NCI-H1048 (cell line): ENCODE measurements at places on chromosomes 6 and 20.

- no peak for DNase-seq
These were observed at the start of gene TMEM244 for GRCh38 chr6:129860908-129861665. TMEM244 (minus strand) TSS chr6:129861315; CDS start chr6:129861188, 127 bp downstream.

DNA sequence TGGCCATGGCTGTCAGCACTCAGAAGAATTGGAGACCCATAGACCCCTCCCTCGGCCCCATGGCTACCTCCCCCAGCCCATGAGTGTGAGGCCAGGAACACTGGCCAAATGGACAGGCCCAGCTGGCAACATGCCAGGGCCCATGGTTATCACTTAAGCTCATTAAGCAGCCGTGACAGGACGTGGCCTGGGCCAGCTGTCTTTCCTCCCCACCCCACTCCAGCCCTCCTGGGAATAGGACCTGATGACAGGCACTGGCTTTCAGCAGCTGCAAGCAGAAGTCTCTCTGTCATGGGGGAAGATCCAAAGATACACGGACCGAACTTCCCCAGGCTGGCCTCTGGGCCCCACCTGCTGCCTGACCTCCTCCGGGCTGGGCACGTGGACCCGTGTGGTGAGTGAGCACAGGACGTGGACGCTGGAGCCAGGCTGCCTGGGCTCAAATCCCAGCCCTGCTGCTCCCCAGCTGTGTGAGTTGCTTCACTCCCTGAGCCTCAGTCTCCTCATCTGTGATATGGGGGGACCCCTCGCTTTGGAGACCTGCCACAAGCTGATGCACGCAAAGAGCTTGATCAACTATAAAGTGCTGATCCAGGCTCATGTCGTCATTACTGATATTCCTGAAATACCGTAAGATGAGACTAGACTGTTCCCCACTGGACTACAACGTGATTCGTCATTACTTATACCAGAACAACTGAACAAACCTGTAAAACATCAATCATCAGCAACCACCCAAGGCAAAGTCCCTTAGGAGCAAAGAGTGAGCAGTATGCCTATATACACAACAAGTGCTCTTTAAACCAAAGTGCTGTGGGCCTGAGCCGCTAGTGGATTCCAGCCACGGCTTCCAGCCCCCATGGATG, 22.0 kb upstream of the VSTM2L start:
- no peak for DNase-seq

DNA sequence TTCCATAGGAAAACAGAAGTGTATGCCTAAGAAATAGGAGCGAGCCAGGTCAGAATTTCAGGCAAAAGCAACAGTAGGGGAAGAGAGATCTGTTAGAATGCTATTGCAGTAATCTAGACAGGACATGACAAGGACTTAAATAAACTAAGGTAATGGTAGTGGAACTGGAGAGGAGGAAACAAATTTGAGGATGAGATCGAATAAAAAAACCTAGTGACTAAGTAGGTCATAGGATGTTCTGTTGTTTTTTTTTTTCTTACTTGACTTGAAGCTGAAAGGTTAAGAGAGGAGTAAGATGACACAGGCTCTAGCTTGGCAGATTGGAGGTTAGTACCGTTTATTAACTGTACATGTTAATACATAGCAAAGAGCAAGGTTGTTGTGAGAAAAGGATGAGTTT, 28.6 kb downstream of the ORC3 start:
- no peak for DNase-seq

GRCh38 chr6:37077905-37078296, 72.4 kb downstream of the FGD2 start:
- no peak for DNase-seq

- DNase-seq, result no peak
These were observed 57.4 kb downstream of the TMC2 start for GRCh38 chr20:2593756-2594155.

DNA sequence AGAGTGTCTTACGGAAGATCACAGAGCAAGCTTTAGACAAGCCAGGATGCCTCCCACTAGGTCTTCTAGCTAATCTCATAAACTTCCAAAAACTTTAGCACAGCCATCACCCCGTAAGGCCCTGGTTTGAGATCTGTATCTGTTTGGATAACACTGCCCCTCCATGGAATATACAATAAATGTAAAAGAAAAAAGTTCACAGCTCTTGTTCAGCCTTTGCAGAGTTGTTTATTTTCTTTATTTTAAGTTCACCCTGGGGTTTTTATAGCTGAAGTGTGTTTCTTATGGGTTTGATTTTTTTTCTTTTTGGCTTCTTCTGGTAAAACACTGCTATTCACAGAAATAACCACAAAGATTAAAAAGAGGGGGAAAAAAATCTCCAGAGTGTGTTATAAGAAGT, 125.6 kb downstream of the EYA2 start:
- DNase-seq, result no peak

DNA sequence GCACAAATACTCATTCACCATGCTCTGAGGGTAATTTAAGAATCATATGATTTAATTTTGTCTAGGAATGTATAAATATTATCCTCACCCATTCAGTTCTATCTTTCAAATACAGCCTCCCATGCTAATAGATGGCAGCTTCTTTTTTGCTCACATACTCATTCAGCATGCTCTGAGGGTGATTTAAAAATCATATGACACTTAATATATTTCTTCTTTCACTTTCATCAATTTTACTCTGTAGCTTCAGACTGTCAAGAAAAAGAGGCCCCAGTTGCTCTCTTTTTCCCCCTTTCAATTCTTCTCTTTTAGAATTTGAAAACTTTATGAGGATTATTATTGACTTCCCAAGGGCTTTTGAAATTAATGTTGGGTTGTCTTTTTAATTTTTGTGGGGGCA, 161.7 kb upstream of the LAMP5 start:
- DNase-seq, result no peak

DNA sequence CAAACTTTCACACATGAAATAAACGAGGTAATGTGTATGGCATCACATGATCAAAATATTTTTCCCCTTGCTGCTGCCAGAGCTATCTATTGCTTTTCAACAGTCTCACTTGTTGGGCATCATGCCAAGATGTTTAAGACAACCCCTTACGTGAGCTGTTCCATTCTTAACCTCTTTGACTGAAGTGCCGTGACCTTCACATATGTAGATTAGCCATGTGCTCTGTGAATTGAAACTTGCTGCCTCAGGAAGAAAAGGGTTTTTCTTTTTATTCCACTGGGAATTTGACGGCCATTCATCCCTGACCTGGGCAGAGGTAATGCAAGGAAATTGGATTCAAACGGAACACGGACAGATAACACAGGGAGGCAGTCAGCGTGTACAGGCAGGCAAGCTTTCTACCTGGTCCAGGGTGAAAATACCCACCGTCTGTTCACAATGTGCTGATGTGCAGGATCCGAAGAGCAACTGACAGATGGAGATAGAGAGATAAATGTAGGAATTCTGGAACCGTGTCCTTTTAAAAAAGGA, 14.2 kb downstream of the ARID1B start:
- peak; percentile 27 for DNase-seq
